ENCODE measurements at places on chromosomes 6 and 20. TPM values are rescaled to one million over a fixed set of nuclear protein-coding genes. Genes with fewer than 3 reads are reported as not detected.

Gene C6orf15
- total RNA-seq: not detected

Gene SYNGAP1
- total RNA-seq: 2.9 TPM

Gene COL9A1
- not detected for total RNA-seq

Gene ECT2L
- not detected for total RNA-seq

Gene SGK2
- total RNA-seq: 0.43 TPM

Gene MYT1
- 0.09 TPM for total RNA-seq

Gene FLRT3
- 0.33 TPM for total RNA-seq

Gene IRF4
- not detected for total RNA-seq

Data from dermis lymphatic vessel endothelial cell (primary cell).